ENCODE measurements at places on chromosomes 5 and 9. TPM values are rescaled to one million over a fixed set of nuclear protein-coding genes. Genes with fewer than 3 reads are reported as not detected.
A peak's percentile ranks its signal among the peaks of the same experiment; 100 is the strongest.

- no peak for ATAC-seq
Observed at GRCh38 chr9:77800924-77801551, 152.9 kb upstream of the GNA14 start.

DNA sequence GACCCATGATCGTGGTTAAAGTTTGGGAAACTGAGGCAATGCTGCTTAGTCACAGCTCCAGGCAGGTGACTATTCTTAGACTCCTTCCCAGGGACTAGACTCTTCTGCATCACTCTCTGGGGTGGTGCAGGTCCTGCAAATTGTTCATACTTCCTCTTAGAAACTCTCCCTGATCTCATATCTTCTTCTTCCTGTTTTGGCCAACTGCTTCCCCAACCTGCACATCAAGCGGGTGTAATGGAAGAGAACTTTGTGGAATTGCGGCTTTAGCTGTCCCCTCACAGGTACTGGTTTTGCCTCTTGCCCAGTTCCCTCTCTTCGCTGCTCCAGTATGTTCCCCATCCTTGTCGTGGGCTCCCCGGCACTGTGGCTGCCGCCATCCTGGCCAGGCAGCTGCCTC is 111.5 kb upstream of the CTSL start:
- no peak for ATAC-seq

DNA sequence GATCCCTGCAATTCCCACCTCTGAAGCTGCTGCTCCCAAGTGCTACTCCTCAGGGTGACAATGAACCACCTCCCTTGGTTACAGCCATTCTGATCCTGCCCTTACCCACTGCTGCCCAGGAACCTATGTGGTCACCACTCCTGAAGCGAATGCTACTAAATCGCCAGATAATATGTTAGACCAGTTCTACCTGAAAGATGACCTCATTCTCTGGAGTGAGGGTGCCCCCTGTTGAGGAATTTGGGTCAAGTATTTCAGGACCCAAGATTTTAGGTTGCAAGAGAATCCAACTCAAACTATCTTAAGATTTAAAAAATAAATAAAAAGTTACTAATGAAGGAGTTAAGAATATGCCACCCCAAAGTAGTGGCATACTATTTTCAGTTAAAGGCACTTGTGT is 5.8 kb upstream of the SNAPC3 start:
- ATAC-seq: no peak

DNA sequence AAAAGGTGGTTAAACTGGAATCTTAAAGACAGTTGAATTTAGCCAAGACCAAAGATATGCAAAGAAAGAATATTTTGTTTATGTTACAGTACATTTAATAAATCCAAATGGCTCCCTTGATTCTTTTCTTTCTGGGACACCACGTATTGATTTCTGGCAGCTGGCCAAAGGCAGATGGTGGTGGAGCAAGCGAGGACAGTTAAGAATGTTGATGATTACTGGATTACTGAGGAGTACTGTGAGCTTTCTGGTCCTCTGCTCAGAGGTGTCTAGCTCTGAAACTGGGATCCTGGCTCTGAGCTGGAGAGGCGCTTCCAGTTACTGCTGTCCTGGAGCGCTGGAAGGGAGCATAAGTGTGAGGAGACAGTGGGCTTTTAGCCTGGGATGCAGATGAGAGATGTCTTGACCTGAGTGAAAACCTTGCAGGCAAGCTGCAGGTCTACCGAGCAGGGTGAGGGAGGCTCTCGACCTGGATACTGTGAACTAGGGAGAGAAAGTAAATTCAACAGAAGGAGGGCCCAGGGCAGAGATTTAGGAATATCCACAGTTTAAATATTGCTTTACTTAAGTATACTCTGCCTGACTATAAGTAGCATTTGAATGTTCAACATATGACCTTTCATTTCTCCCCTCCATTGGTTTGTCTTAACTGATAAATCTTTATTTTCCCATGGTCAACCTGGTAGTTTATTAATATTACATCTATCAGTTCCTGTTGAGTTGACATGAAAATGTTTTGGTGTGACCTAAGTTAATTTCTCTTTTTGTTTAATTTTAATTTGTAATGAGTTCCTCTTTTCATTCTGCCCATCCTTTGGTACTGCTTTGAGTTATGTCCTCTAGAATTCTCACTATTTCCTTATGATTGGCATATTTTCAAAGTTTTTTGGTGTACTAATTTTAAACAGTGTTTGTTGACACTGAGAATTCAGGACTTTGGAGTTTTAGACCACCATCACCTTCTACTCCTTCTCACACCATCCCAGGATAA is 3.7 kb downstream of the SYK start:
- ATAC-seq: no peak

DNA sequence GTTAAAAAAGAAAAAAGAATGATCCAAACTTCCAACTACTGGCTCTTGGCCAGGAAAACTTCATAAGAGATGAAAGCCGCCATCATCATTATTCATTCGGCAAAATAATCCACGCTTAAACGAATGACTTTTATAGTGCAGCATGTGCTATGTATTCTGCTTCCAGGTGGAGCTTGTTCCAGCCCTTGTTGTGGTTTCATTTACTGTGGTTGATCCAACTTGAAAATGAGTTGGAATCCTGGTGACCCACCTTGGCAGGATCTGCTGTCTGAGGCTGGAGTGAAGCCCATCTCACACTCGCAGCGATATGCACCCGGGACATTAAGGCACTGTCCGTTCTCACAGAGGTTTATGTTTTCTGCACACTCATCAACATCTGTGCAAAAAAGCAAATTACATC is 209.6 kb downstream of the FBN2 start:
- no peak for ATAC-seq

DNA sequence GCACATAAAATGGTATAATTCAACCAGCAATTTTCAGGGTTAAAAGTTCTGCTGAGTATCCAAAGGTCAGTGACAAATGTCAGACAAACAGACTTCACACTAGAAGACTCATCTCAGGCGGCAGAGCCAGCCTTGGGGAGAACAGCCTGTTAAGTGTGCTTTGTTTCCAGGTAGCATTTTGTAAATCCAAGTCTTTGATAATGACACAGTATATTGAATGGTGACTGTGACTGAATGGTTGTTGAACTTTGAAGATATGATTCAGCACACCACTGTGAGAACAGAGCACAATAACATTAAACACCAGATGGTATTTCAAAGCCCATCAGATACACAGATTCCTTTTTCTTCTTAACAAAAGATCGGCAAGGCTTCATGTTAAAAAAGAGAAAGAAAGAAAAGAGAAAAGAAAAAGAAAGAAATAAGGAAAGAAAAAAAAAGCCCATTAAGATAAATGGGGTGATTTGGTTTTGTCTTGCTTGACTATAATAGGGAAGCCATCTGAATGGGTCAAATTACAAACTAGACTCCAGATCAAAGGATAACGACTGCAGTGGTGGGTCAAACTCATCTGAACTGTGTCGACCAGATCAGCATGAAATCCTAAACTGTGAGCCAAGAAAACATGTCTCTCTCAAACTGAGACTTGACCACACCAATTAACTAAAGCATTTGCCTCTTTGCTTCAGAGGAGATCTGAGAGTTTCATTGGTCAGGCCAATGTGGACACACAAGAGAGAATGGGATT is 313.0 kb upstream of the ZNF608 start:
- no peak for ATAC-seq

DNA sequence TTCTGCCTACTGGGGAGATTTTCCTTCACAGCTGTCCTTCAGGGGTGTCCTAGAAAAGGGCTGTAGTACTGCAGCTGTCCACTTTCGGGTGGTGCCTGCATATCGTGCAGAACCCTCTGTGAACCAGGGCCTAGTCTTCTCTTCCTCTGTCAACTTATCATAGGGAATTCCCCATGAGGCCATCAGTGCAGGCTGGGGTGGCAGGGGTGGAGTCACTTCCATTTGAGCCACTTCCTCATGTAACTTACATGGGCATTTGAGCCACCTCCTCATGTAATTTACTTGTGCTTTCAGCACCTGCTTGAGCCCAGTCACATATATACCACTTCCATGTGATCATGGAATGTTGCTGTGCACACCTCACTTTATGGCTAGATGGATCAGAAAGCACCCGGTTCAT is 742.0 kb upstream of the RGMB start:
- ATAC-seq: no peak

GRCh38 chr9:3080951-3081350 is 237.1 kb upstream of the PUM3 start:
- no peak for ATAC-seq

DNA sequence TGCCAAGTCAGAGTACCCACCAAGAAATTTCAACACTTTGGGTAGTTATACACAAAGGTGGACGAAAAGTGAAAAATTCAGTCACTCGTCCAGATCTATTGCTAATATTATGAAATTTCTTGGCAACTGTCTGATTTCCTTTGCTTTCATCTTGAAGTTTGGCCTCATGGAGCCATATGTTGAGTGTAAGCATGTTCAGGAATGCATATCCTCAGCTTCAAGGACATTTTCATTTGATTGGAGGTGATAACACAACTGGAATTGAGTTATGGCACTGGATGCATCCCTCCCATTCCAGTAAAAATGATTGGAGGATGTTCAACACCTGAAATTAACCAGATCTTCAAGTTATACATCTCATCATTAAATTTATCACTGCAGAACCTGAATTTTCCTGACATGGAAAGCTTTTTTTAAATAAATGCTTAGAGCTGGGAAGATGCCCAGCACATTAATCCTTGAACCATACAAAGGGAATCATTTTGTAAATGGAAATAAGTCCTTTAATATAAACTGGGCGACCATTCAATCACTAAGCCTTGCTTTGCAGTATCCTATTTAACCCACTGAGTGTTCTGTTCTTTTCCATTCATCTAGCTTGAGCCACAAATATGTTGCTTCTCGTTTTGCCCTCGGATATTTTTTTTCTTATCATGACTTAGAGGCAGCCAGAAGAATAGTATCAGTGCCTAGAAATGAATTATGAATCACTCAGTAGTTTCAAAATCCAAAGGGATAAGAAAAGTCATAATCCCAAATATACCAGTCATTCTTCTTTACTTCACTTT is 273.7 kb upstream of the PIK3R1 start:
- no peak for ATAC-seq

DNA sequence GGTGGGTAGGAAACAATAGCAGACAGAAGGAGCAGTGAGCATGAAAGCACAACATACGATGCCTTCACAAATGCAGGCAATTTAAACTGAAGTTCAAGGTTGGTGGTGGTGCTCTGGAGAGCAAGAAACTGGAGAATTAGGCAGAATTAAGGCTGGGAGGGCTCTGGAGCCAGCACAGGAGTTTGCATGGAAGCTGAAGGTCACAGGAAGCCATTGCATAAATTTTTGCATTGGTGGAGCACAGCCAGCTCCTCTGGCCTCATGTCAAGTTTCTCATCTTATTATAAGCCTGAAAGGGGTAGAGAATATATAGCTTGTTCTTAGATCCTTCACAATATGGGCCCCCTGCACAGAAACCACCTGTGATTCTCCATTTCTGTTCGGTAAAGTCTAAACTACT is 207.4 kb downstream of the PAPPA start:
- ATAC-seq: no peak

GRCh38 chr5:44613936-44614335 is 194.8 kb upstream of the MRPS30 start:
- no peak for ATAC-seq

DNA sequence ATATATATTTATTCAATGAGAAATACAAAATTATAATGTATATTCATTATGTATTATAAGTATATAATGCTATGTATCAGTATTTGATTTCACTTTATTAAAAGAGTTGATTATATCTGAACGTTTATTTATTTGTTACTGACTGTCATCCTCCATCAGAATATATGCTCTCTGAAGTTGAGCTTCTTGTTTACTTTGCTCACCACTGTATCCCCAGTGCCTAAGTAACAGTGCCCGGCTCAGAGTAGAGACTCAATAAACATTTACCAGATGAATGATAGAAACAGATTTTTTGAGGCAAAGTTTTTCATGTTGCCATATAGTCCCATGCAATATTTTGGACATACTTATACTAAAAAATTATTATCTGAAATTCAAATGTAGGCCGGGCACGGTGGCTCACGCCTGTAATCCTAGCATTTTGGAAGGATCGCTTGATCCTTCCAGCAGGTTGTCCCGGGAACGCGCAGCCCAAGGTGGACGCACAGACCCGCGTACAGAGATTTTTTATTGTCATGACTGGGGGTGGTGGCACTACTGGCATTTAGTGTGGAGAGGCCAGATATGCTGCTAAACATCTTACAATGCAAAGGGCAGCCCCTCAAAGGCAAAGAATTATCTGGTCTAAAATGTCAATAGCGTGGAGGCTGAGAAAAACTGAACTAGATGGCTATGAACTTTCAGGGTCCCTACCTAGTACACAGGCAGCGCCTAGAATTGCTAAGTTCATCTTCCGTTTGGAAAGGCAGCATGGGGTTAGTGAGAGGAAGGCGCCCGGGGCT is 761 bp upstream of the DNAJC25 start:
- peak; percentile 50 for ATAC-seq

- ATAC-seq: no peak
Observed at GRCh38 chr5:125085797-125086505, 339.5 kb upstream of the ZNF608 start.

DNA sequence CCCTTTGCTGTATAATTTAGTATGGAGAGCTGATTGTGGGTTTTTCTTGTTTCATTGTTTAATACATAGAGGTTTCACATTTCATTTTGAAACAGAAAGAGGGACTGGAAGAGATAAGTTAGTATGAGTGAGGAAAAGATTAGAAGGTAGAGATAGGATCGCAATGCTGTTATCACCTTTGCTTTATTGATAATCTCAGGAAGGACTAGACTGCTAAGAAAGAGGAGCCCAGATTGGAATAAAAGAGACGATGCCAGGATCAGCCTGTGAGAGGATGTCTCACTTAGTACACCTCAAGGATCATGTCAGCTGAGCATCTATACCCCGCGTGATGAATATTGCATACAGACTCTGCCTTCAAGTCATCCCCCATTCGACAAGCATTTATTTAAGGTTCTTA is 178.0 kb upstream of the DMAC1 start:
- no peak for ATAC-seq

SPATA31C1 gene
- total RNA-seq: 0.05 TPM

AIF1L gene
- total RNA-seq: 5.4 TPM

DDX46 gene
- 40.8 TPM for total RNA-seq

FOXD4 gene
- 0.48 TPM for total RNA-seq

HAND1 gene
- 0.05 TPM for total RNA-seq

NFIB gene
- 0.73 TPM for total RNA-seq

FOXD4L4 gene
- total RNA-seq: 3.9 TPM

RETREG1 gene
- total RNA-seq: 54.2 TPM

PITX1 gene
- 1.0 TPM for total RNA-seq

PDLIM4 gene
- total RNA-seq: 7.3 TPM

Measured in motor neuron (in vitro differentiated cells).